ENCODE measurements at places on chromosomes 16 and 17. TPM values are rescaled to one million over a fixed set of nuclear protein-coding genes. Genes with fewer than 3 reads are reported as not detected.

DNA sequence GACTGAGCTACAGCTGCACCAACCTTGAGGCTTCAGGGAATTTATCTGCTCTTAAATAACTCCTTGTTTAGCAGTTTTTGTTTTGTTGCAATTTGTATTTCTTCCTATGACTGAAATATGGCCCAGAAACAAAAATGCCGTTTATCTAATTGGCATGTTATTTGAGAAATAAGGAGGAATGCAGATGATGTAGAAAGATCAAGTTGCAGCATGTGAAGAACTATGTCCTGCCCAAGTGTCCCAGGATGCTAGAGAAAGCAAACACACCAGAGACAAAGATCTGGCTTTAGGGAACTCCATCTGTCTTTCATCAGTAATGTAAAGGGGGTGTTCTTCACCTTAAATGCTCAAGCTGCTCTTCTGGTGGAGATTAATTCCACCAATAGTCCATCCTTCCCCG, 29.7 kb downstream of the USP31 start:
- no peak for DNase-seq

GRCh38 chr16:68481636-68482035, 33.3 kb upstream of the SMPD3 start:
- DNase-seq: no peak

DNA sequence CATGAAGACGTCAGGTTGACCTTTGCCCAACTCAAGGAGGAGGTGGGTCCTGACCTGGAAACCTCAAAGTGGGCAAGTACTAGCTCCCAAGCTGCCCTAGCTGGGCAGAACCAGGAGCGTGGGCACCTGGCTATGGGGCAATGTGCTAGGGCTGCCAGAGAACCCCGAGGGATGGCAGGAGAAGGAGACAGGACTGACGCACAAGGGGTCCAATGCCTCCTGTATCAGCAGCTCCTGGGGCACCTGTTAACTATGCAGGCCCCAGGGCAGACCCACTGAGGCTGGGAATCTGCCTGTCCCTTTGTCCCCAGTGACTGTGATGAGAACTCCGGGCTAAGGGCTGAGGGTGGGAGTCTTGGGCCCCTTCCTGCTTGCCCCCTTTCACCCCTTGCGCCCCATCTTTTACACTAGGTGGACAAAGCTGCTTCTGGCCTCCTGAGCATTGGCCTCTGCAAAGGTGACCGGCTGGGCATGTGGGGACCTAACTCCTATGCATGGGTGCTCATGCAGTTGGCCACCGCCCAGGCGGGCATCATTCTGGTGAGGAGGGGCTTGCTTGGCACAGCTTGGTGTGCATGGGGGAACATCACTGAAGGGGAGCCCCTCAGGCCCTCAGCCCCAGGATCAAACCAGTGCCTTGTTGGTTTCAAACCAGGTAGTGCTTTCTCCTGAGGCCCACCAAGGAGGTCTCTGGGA, 7.7 kb downstream of the CHAD start:
- DNase-seq: no peak

- no peak for DNase-seq
These were observed 36.9 kb downstream of the SLC47A1 start for GRCh38 chr17:19570544-19571062.

DNA sequence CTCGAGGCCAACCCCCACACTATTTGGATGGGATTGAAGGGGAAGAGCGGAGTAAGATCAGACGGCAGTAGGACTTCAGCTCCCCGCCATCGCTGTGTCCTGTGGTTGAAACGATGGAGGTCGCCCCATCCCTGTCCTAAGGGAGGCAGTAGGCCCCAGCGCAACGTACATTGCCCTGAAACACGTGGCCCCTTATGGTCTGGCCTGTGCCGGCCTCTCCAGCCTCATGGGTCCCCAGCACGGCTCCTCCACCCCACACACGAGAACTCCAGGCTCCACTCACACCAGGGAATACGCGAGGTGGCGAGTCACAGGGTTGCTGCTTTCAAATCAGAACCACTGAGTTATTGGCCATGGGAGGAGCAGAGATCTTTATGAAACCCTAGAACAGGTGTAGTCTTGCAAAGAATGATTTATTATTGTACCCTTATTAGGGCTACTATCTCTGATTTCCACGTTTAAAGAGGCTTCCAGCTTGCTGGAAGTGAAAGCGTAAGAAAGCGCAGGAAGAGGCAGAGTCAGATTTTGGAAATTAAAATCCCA, 669 bp upstream of the DCTPP1 start:
- DNase-seq: no peak

DNA sequence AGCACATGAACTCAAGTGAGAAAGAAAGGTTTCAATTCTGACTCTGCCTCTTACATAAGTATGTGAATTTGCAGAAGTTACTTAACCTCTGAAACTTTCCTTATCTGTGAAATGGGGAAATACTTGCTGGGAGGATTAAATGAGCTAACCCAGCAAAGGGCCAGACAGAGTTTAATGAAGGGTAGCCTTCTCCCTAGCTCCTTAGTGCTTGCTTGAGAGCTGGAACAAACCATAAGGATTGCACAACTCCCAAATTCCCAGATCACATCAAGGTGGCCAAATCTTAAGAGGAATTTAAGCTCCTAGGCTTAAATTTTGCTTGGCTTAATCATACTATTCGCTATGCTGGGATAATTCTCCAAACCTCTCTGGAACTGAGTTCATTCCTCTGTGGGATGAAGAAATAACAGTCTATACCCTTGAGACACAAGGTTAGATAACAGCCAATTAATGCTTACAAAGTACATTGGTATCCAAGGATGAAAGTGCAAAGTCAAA, 11.8 kb upstream of the WSB1 start:
- no peak for DNase-seq

DHRS7C gene
- total RNA-seq: not detected

DNA sequence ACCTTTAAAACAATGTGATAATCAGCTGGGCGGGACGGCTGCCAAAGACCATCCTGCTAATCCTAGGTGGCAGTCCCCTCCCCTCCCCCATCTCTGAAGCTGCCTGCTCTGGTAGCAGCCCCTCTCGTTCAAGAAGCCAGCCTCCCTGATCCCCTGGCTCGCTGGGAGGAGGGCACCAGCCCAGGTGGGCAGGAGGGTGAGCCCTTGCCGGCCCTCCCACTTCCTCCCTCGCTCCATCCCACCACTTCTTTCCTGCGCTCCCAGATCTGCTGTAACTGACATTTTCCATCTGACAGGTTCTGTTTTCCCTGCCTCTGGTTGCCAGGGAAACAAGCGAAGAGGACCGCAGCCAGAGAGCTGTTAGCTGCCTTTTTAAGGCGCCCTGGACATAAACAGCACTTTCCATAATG, 155.7 kb upstream of the TNRC6C start:
- DNase-seq: peak; percentile 85

DNA sequence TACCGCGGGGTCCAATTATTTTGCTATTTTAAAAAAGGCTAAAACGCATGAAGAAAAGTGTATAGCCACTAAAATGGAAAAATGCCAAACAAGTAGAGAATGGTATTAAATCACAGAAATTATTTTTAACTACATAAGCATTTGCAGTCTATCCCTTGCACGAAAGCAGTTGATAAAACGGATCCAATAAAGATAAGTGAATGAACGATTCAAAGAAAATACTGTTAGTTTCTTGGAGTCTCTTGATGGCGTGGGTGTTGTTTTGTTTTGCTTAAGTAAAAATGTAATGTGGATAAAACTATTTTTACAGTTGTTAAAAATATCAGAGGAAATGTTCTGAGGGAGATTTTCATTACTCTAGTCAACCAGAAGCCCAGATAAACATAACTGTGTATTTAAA, 9.3 kb downstream of the HS3ST3A1 start:
- no peak for DNase-seq

- DNase-seq: no peak
These were observed 7.5 kb downstream of the NPTX1 start for GRCh38 chr17:80468781-80469493.

LRRC37A gene
- not detected for total RNA-seq

GRCh38 chr16:3819746-3820724, 60.5 kb downstream of the CREBBP start:
- no peak for DNase-seq

BANP gene
- total RNA-seq: 23.4 TPM

PDE6G gene
- not detected for total RNA-seq

DNA sequence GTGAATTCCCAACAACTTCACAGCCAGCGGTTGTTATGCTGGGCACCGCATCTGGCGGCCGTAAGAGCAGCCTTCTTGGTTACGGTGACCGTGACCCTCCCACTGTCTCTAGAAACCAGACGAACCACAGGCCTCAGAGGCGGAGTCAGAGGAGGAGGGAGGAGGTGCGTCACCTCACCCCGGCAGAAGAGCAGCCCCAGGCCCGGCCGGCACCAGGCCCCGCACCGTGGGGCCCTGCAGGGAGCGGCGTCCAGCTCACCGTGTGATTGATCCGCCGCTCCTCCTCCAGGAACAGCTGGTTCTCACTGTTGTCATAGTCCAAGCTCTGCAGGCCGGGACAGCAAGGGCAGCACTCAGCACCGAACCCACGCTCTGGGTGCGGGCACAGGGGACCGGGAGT, 13.7 kb downstream of the CLCN7 start:
- no peak for DNase-seq

DNA sequence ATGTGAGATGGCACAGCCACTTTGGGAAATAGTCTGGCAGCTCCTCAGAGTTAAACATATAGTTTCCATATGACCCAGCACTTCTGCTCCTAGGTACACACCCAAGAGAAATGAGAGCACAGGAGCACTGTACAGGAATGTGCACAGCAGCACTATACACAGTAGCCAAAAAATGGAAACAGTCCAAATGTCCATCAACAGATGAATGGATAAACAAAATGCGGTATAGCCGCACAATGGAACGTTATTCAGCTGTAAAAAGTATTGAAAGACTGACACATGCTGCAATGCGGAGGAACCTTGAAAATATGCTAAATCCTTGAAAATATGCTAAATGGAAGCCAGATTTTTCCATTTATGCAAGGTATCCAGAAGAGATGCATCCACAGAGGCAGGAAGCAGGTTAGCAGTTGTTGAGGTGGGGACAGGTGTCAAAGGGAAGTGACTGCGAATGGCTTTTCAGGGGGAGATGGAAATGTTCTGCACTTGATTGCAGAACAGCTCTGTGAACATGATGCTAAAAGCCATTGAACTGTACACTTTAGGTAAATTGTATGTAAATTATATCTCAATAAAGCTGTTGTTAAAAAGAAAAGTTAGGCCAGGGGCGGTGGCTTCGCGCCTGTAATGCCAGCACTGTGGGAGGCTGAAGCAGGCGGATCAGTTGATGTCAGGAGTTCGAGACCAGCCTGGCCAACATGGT, 80.7 kb downstream of the MPRIP start:
- DNase-seq: no peak

CEMP1 gene
- total RNA-seq: not detected

DNA sequence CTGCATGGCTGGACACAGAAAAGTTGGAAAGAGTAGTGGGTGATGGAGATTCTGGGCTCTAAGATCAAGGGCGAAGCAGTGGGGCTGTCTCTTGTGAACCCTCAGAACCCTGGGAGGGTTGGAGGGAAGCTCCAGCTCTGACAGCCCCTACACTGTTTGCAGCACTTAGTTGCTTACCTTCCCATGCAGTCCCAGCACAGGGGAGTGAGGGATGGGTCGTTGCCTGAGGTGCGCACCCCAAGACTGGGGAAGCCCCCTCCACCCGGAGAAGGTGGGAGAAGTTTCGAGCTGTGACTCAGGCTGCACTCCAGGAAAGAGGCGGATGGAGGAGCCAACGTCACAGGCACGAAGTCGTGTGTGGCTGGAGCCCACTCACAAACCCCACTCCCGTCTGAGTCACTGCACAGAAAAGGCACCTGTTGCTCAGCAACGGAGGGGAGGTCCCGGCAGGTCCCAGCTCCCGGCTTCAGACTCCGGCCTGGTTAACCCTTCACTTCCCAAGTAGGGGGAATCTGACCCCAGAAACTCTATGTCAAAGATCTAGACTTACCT, 60.1 kb downstream of the AIPL1 start:
- no peak for DNase-seq

DNA sequence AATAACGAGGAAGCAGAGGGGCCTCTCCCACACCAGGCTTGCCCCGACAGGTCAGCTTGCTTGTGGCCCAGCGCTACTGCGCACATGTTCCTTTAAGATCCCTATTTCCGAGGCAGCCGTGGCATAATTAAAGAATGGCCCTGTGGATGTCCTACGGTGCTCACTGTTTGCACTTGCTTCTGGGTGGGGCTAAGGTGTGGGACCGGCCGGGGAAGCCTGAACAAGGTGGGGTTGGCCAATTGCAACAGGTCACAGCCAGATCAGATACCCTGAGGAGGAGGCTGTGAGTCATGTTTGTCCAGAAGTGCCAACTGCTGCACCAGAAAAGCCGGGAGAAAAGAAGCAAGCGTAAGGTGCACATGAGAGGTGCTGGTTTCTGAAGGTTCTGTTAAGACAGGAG, 158.5 kb upstream of the CACNG5 start:
- no peak for DNase-seq

DNA sequence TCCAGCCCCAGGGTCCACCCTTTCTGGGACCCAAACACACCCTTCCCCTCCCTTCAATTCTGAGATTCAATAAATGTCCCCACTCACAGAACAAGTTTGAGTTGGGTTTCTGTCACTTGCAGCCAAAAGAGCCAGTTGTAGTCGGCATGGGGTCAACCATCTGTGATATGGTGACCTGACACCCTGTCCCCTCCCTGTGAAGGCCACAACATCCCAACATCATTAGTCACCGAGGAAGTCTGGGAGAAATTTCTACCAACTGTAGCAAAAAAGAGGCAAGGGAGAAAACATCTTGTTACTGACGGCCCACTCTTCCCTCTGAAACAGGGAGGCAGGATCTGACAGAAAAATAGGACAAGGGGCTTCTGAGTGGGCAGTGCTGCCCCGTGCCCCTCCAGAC, 638 bp upstream of the LYZL6 start:
- DNase-seq: no peak

Measured in ascending aorta (tissue), 2 donors.